ENCODE measurements at places on chromosomes 12 and 14.

DNA sequence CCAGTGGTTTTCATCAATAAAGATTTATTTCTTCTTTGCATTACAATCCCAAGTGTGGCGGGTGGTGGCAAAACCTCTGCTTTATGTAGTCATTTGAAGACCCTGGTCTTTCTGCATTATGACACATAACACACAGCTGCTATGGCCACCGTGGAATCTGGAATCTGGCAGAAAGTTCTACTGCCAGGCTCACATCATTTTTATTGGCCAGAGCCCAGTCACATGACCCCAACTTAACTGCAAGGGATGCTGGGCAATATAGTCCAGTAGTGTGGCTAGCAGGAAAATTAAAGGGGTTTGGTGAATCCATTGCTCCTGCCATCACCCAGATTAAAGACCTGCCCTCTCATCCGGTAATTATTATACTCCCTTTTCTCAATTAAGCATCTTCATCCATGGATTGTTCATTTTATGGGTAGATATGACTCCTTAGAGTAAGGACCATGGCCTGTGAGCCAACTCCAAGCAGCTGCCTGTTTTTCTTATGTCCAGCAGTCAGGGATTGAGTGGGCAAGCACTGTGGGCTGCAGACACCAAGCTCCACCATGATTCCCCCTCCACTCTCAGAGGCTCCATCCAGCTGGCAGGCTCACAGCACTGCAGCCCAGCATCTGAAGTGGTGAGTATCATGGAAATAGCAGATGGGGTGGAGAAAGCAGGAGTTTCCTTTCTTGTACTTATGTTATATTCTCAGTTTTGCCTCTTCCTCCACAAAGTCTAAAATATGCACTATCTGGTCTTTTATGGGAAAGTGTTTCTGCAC lies 1030.7 kb downstream of the AACS start:
- no peak for DNase-seq

DNA sequence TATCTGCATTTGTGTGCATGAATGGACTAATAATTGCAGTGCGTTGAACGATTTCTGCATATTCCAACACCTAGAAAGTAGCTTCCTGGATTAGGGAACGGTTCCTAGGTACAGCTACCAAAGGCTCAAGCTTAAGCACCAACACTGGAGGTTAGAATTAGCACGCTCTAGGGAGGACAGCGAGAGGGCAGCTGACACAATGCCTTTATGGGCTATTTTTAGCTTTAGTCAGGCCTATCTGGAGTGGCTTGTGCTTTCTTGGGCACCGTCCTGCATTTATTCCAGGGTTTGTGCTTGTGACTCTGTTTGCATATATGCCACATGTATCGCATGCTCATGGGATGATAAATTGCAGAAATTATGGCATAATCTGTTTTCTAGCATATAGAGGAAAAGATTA lies 13.7 kb downstream of the ETV6 start:
- DNase-seq = no peak

GRCh38 chr12:94954948-94955592 lies 48.4 kb downstream of the NDUFA12 start:
- no peak for DNase-seq

DNA sequence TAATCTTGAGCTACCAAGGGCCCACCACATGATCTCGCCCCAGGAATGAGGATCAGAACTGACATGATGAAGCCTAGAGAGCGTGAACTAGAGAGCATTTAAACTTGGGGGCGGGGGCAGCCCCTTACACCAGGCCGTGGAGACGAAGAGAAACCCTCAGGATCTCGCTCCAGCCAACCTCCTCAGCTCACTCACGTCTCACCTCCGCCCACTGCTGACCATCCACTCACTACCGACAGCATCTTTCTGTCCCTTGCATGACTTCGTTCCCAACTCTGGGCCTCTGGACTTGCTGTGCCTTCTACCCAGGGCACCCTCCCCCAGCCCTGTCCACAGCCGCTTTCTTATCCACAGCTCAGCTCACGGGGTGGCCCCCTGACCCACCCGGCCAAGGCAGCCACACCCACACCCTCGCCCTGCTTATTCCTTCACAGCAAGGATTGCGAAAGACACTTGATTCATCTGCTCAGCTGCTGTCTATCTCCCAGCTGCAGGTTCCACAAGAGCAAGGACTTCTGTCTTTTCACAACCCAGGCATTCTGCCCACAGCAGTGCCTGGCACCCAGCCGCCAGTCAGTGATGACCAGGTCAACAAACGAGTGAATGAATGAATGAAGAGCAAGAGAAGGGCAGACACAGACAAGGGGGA lies 6.4 kb downstream of the STX2 start:
- DNase-seq = no peak

- DNase-seq = no peak
Measured at GRCh38 chr12:3795066-3795465, 42.2 kb upstream of the CRACR2A start.

- DNase-seq = no peak
Measured at GRCh38 chr14:54730156-54730961, 163.4 kb downstream of the SAMD4A start.

- DNase-seq = no peak
Measured at GRCh38 chr14:105147671-105148603, 20.6 kb downstream of the JAG2 start.

DNA sequence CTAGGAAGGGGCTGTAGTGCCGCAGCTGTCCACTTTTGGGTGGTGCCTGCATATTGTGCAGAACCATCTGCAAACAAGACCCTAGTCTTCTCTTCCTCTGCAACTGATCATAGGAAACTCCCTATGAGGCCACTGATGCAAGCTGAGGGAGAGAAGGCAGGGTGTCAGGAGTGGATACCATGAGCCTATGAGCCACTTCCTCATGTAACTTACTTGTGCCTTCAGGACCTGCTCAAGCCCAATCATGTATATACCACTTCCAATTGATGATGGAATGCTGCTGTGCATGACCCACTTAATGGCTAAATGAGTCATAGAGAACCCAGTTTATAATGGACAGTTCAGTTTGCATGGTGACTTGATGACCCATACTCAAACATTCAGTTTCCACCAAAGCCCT lies 107.9 kb downstream of the ALG10B start:
- no peak for DNase-seq

DNA sequence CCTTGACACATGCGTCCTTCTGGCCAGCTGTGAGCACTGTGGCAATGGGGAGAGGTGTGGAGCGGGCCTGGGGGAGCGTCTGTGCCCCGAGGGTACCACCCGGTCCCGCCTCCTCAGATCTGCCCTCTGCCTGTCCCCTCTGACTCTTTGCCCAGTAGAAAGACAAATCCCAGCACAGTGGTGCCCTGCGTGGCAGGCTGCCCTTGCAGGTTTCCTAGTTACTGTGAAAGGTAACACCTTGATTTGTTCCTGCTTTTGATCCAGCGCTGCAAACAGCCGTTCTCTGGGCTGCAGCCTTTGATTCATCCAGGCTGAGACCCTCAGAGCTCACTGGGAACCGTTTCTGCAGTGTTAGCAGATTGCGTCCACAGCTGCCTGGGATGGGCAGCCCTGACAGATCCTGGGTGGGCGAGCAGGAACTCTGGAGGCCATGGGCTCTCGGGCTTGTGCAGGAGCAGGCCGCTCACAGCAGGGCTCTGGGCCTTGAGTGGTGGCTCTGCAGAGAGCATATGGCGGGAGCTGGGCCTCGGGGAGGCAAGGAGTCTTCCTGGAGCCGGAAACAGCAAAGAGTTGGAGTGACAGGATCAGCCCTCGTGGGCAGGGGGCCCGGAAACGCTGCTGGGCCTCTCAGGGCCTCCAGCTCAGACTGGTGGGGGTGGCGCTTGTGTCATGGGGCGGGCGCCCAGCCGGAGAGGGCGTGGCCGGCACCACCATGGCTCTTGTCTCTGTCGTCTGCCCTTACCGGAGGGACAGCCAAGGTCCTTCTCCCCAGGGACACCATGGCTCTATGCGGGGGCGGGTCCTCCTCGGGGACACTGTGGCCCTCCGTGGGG lies 16.6 kb downstream of the FBRSL1 start:
- peak; percentile 31 for DNase-seq

GRCh38 chr12:52278575-52279421 lies 4.4 kb downstream of the KRT86 start:
- peak; percentile 65 for DNase-seq

DNA sequence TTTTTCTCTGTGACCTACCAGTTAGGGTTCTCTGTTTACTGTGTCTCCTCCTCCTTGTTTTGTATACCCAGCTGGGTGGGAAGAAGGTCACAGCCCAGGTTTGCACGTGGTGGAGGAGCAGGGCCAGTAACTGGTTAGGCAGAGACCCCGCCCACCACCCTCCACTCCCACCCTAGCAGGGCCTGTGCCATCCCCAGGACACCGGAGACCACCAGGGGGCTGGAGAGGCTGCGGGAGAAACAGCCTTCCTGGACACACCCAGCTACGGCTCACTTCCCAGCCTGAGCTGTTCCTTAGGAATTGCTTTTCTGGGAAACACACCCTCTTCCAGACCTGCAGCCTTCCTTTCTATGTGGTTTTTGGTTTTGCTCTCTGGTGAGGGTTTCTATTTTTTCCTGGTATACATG lies 21.1 kb downstream of the BDKRB2 start:
- DNase-seq = peak; percentile 62

DNA sequence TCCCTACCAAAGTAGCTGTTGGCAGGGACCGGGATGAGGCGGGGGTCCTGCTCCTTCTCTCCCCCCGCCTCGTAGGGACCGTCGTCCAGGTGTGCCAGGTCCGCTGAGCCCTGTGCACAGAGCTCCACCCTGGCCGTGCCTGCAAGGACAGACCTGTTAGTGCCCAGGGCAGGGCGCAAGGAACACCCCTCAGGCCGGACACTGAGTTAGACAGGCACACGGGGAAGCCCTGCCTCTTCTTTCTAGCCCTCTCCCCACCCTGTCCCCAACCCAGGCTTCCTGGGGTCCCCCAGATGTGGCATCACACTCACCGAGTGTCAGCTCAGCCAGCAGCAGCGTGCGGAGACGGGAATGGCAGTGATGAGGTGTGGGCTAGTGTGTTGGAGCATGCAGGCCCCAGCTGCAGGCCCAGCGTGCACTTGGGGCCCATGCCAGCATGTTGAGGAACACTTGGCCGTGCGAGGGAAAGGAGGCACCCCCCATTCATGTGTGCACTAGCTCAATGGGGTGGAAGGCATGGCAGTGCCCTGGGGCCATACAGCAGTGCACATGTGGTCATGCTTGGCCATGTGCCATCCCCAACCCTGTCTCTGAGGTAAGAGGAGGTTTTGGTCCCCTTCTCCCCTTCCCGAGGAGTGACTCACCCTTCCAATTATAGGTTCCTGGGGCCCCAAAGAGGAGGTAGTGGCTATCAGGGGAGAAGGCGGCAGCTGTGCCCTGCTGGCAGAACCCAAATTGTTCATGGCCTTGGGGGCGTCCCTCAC lies 7.3 kb downstream of the ITGA7 start:
- no peak for DNase-seq

- DNase-seq = peak; percentile 27
Measured at GRCh38 chr12:28191051-28192048, 1.1 kb downstream of the CCDC91 start.

- no peak for DNase-seq
Measured at GRCh38 chr12:131471946-131472732, 238.8 kb upstream of the SFSWAP start.

GRCh38 chr14:100433428-100433814 lies 110.3 kb downstream of the SLC25A47 start:
- no peak for DNase-seq

DNA sequence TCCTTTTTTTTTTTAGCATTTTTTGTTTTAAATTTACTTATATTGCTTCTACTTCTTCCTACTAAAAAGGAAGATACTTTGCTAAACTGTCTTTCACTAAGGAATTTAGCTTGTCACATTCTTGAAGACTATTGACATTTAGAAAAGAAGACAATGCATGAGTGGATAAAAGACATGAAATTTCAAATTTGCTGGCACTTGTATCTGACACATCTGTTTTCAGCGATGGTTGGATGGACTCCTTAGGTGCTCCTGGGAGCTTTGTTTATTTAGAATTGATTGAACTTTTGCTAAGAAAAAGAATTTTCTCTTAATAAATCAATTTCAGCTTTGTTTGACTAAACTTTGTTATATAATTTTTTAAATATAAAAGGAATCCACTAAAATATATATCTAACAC lies 3.3 kb upstream of the KERA start:
- DNase-seq = no peak

GRCh38 chr12:94676031-94676641 lies 25.8 kb upstream of the TMCC3 start:
- peak; percentile 62 for DNase-seq

GRCh38 chr12:19045426-19045825 lies 84.1 kb upstream of the PLEKHA5 start:
- DNase-seq = no peak

GRCh38 chr14:100325231-100325632 lies 2.1 kb downstream of the SLC25A47 start:
- no peak for DNase-seq

- peak; percentile 15 for DNase-seq
Measured at GRCh38 chr12:121949648-121950397, 31.4 kb downstream of the CFAP251 start.

DNA sequence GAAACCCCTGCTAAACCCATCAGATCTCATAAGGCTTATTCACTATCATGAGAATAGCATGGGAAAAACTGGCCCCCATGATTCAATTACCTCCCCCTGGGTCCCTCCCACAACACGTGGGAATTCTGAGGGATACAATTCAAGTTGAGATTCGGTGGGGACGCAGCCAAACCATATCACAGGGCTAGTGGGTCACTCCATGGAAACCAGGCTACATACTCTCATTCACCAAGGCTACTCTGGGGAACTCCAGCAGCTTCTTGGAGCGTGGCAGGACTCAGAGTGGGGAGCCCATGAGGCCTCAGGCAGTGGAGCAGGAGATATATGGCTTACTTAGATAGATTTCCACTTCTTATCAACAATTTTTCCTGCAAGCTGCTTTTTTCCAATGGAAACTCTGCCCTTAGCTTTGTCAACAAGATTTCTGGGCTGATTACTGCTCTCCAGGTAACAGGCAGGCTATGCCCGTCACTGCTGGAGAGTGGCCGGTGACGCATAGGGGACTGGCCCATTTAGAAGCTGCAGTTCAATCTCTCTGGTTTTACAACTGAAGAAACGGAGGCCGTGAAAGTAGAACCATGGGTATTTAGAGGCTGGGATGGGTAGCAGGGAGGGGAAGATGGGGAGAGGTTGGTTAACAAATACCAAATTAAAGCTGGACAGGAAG lies 16.5 kb downstream of the VDR start:
- no peak for DNase-seq

DNA sequence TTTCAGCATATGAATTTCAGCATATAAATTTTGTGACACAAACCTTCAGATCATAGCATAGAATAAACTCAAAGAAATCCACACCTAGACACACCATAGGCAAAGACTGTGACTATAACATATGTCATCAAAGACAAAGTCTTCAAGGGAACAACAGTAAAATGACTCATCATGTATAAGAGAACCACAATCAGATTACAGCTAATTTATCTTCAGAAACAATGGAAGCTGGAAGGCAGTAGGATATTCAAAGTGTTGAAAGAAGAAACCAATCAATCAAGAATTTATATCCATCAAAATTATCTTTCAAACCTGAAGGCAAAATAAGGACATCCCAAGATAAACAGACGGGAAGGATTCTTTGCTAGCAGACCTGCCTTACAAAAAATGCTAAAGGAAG lies 29.0 kb downstream of the DLK1 start:
- no peak for DNase-seq

GRCh38 chr12:27237790-27238771 lies 6.0 kb upstream of the STK38L start:
- peak; percentile 66 for DNase-seq
